OCI-M1 (cell line): ENCODE measurements at places on chromosomes 13 and 19.

DNA sequence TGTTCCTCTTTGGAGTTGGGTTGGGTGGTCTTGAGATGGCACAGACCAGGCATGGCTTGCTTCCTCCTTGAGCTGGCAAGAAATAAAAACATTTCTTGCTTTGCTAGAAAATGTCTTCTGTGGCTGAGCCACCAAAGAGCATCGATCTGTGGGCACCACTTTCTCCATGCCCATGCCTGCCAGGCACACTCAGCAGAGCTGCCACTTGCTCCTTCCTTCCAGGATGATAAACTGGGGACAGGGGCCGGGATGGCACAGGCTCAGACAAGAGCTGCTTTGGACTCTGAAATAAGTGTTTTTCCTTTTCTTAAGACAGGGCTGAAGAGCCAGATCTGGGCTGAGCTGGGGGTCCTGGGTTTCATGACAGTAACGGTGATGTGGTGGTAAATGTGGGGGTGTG, 32.8 kb downstream of the NFIX start:
- no peak for DNase-seq

GRCh38 chr19:56266051-56266450, 6.5 kb upstream of the EDDM13 start:
- no peak for DNase-seq

DNA sequence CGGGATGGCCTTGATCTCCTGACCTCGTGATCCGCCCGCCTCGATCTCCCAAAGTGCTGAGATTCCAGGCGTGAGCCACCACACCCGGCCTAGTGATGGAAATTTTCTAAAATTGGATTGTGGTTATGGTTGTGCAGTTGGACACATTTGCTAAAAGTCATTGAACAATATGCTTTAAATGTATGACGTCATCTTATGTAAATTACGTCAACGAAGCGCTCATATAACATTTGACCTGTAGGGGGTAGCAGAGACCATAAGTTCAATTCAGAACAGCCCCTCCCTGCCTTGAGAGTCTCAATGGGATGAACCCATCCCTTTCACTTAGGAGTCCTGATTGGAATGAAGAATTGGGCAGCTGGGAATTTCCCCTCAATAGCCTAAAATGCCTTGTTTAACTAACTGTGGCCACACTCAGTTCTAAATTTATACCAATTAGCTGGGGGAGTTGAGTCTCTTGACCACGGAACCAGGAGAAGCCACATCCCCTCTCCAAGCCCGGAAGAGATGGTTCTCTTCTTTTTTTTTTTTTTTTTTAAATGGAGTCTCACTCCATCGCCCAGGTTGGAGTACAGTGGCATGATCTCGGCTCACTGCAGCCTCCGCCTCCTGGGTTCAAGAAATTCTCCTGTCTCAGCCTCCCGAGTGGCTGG, 15.2 kb upstream of the TLE6 start:
- DNase-seq, result peak; percentile 75

DNA sequence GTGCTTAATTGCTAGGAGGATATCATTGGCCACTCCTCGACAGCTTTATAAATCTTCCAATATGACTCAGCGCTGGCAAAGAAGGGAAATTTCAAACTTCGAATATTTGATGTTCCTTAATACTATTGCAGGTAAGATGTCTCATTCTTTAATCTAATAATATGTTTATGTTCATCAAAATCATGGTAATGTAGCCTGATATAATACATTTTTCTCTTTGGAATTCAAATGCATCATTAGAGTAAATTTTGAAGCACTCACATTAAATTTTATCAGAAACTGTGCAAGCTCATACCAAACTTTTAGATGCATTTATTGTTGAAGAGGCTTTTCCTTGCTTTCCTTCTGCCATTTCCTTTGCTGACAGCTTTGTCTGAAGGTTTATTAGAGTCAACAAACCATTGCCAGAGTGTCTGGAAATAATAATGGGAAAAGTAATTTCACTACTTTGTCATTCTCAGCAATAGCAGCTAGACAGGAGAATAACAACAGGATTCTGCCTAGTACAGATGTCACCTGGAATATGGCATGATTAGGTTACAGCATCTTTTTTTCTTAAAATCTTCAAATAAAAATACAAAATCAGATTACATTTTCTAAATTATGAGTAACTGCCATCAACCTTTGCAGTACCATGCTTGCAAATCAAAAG, 78.6 kb upstream of the MAB21L1 start:
- DNase-seq, result no peak

DNA sequence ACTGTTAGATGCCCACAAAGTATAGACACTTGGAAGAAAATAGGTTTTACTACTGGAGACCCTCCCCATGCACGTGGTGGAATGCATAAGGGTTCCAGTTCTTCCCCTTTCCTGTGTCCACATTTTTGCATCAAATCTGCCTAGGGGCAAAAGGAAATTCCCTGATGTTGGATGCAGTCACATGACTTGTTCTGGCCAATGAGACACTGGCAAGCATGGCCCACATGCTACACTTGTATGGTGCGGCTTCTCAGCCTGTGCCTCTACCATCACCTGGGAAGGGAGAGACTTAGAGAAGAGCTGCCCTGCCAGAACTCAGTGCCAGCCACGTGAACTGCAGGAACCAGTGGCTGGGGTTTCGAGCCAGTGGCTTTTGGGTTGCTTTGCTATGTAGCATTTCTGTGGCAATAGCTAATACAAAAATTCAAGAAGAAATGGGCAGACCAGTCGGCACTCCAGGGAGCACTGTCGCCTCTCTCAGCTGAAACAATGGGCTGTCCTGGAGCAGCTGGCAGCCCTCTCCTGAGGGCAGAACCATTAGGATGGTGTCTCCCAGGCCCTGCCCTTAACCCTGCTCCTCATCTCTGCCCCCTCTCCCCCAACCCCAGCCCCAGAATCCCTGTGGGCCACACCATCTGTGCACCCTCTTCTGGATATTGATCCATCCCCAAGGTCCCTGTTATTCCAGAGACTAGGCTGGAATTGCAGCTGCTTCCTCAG, 634.0 kb downstream of the UQCRFS1 start:
- DNase-seq, result no peak

GRCh38 chr19:42252365-42253244, 2.3 kb downstream of the ERF start:
- peak; percentile 55 for DNase-seq

DNA sequence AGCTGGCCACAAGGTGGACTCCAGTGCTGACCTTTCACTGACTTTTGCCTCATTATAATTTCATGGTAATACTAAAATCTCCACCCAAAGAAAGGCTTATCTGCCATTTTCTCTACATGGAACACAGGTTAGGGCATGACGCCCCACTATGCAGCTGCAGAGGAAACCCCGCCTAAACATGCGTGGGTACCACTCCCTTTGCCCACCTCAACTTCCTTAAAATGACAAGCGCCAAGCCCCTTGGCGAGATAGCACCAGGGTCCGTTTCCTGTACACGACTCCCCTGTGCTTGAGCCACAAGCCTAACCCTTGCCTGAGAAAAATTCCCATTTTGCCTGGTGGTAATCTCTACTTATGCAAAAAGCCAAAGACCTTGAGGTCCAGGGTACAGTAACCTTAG, 36.0 kb upstream of the PABPC3 start:
- no peak for DNase-seq

- peak; percentile 69 for DNase-seq
Observed at GRCh38 chr13:28637714-28638355, 21.1 kb upstream of the POMP start.

DNA sequence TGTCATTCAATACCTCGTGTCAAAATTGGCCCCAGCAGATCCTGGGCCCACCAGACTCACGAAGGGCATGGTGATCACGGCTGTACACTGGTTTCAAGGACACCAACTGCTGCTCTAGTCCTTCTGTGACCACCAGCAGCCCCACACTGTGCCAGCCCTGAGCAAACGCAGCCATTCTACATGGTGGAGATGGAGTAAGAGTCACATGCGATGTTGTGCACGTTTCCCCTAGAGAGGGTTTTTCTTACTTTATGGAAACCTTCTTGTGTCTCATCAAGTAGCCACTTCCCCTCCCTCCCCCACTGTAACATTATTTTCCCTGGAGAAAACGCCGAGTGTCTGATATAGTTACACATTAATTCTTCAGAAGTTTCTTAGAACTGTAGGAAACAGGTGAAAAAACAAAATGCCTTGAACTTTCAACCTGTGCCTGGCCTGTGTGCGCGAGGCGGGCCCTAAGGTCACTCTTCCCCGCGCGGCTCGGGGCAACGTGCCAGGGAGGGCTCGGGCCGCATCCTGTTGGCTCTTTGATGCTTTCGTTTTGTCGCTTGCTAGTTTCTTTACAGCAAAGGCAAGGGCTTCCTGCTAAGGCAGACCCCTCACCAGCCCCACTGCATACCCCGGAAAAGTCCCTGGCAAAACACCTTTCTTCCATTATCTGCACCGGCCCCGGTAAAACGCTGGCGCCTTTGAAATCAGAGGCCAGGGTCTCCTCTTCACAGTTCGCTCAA, 44.6 kb downstream of the GGACT start:
- DNase-seq, result no peak

GRCh38 chr19:7926021-7926726, at the start of gene CTXN1:
TSS of gene CTXN1 (minus strand) at chr19:7926135. CDS start at chr19:7925538, 597 bp downstream.
- peak; percentile 88 for DNase-seq

GRCh38 chr19:17404015-17404414, 1.4 kb downstream of the BST2 start:
- DNase-seq, result peak; percentile 40

DNA sequence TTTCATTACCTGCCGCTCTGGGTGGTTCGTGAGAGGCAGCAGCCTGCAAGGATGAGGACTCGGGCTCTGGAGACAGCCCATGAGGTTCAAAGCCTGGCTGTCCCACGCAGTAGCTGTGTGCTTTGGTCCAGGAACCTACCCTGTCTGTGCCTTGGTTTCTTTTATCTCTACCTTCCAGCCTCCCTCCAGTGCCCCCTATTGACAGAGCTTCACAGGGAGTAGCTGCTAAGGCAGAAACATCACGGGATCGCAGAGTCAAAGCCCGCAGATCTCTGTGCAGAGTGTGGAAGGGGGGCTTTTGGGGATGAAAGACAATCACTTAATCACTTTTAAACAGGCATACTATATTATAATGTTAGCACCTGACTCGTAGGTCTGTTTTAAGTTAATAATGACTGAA, 16.2 kb downstream of the ZNF71 start:
- no peak for DNase-seq

- DNase-seq, result peak; percentile 72
Observed at GRCh38 chr19:4829001-4829712, 2.4 kb downstream of the TICAM1 start.
